ENCODE measurements at places on chromosomes 6 and 20.

- DNase-seq: no peak
Measured at GRCh38 chr6:14440940-14441781, 323.6 kb downstream of the CD83 start.

GRCh38 chr20:54368570-54368969 lies 106.8 kb upstream of the DOK5 start:
- no peak for DNase-seq

DNA sequence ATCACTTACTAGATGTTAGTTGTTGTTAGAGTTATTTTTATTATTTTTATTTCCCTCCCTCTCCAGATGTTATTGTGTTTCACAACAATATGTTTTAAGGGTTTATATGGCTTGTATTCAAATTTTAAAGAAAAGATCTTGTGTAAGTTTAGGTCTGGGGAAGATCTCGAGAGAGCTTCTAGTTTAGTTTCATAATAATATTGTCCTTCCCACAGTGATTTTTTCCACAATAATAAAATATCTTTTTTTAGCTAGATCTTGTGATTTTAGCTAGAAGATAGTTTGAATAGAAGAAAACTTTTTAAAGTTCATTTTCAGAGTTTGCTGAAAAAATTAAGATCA lies 55.0 kb downstream of the ADGRG6 start:
- no peak for DNase-seq

DNA sequence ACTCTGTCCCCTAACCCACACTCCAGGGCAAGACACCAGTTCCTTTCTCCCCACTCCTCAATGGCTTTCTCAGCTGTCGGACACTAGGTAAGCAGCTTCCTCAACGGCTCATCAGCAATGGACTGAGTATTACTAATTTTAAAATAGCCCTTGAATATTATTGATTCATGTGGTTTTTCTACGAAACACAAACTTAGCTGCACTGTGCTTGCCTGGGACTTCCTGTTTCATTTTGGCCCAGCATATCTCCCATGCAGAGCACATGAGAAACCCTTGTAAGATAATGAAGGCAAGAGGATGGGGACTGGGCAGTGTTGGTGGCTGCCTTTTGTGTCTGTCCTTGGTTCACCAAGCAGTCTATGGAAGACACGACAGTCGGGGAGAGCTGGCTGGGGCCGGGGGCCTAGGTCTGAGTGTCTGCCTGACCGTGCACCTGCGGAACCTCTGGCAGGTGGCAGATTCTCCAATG lies 48.9 kb downstream of the RNASET2 start:
- no peak for DNase-seq

DNA sequence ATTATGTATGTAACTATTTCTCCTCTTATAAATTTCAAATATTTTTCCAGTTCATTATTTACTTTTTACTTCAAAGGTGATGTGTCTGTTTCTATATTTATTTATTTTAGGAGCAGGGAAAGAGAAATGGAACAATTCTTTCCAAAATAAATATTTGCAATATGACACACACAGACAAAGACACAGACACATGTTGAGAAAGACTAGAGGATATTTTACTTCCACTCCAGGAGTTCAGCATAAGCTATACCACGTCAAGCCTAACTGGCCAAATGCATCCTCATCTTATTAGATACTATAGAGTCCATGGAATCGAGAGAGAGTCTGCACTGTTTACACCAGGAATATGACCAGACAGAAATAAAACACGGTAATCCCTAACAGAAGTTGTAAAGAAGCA lies 13.3 kb downstream of the RALGAPA2 start:
- no peak for DNase-seq

GRCh38 chr20:17762873-17763557 lies 63.2 kb downstream of the BANF2 start:
- DNase-seq: no peak

- no peak for DNase-seq
Measured at GRCh38 chr6:24988562-24988961, 52.8 kb upstream of the RIPOR2 start.

- DNase-seq: no peak
Measured at GRCh38 chr20:51543422-51543788, 886 bp upstream of the NFATC2 start.

- DNase-seq: no peak
Measured at GRCh38 chr6:42378536-42378935, 73.2 kb downstream of the TRERF1 start.

DNA sequence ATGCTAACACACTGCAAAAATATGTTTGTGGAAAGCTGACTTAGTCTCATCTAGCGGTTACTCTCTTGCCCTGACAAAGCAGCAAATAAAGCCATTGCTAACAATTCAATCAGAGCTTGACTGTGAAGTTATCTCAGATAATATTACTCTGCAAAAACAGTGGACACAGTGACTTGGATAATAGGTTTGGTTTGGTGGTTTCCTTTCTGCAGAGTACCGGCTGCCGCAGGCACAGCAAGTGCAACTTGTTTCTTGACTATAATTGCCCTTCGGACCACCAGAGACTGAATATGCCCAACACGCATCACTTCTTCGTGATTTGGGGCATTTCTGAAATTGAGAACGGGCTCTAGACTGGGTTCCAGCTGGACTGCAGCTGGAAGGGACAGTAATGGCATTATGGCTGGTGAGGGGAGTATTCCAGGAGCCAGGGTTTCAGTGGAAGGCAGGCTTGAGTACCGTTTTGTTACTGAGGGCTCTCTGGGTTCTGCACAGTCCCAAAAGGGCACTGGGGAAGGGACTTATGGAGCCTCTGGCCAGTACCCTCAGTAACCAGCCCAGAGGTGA lies 40.0 kb downstream of the DSTN start:
- no peak for DNase-seq

- DNase-seq: peak; percentile 25
Measured at GRCh38 chr6:150006961-150007464, 18.3 kb downstream of the RAET1L start.

GRCh38 chr6:10759884-10760329 lies 12.3 kb downstream of the TMEM14B start:
- peak; percentile 88 for DNase-seq

- DNase-seq: no peak
Measured at GRCh38 chr6:317060-317447, 24.8 kb downstream of the DUSP22 start.

DNA sequence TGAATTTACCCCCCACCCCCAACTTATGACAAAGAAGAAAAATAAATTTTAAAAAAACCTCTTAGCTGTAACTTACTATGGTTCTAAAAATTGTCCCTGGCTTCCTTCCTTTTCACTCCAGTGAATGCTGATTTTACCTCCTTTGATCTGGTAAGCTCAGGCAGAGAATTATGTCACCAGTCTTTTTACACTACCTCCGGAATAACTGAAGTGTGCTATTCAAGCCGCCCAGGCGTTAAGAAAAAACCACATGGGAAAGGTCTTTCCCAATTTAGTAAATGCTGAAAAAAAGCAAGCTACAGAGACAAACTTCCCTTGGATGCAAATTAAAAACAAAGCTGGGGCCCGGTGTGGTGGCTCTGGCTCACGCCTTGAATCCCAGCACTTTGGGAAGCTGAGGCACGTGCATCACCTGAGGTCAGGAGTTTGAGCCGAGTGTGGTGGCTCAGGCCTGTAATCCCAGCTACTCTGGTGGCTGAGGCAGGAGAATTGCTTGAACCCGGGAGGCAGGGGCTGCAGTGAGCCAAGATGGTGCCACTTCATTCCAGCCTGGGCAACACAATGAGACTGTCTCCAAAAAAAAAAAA lies 12.4 kb downstream of the SNX5 start:
- no peak for DNase-seq

- DNase-seq: no peak
Measured at GRCh38 chr20:25271486-25272222, 23.8 kb downstream of the PYGB start.

DNA sequence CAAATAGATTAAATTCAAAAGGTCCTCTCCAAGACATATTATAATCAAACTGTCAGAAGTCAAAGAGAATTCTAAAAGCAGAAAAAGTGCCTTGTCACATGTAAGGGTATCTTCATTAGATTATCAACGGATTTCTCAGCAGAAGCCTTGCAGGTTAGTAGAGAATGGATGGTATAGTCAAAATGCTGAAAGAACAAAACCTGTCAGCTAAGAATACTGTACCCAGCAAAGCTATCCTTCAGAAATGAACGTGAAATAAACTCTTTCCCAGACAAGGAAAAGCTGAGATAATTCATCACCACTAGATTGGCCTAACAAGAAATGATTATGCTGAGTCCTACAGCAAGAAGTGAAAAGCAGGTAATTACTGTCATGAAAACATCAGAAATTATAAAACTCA lies 92.9 kb downstream of the STXBP5 start:
- DNase-seq: no peak

DNA sequence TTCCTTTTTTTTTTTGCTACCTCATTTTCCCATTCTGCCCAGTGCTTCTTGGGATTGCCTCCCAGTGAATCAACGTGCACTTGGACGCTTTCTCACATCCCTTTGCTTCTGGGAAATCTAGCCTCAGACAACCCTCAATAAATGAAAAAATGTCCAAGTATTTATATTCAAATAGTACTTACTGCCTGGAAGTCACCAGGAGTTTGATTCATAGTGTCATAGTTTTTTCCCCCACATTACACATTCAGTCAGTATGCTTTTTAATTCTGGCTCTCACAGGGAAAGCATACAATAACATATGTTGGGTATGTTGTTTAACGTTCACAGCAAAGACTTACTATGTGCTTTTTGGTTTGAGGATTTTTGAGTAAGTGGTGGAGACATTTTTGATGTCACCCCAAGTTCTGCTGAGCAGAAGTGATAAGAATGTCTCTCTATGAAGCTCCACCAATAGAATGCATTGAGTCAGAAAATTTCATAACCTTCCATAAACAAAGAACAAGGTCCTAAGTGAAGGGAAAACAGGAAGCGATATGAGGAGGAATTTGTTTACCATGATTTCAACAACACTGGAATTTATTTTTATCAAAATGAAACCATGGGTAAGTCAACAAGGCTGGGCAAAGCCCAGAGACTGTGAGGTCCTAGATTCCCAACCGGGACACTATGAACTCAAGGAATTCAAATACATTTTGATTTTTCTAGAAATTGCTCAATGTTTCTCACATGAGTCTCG lies 301.2 kb upstream of the BMP2 start:
- DNase-seq: peak; percentile 87

GRCh38 chr20:22020201-22020600 lies 314.7 kb downstream of the PAX1 start:
- no peak for DNase-seq

DNA sequence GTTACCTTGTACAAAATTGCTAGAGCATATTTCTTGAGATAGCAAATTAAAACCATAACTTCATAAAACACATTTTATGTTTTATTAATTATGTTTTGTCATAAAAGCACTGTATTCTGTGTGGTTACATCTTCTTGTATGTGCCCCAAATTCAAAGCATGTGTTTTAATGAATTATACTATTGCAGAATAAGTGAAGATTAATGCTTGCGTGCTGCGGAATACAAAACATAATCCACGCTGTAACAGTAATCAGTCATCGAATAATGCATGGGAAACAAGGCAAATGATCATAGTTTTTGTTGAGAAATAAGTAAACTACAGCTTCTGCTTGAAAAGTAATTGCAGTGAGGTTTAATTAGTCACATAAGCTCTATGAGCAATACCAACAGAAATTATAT lies 459.2 kb upstream of the SOX4 start:
- no peak for DNase-seq

DNA sequence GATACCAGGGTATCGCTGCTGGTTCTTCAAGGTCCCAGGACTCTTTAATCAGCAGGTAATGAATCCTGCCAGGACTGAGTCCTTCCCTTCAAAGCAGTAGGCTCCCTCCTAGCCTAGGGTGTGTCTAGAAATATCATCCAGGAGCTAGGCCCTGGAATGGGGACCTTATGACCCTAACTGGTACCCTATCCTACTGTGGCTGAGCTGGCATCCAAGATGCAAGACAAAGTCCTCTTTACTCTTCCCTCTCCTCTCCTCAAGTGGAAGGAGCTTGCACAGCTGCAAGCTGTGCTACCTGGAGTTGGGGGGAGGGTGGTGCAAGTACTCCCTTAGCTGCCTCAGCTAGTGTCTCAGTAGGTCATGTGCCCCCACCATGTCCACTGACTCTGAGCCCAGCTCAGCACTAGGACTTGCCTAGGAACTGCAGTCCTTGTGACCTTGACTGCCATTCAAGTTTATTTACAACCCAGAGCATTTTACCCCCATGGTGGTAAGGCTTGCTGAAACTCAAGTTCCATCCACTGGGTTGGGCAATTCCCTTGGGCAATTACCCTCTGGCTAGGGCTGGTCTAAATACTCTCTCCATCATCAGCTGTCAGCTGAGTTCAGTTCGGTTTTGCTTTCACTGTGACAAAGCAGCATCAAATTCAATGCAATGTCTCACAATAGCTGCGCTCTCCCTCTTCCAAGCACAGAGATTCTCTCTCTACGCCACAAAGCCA lies 48.4 kb upstream of the TOP1 start:
- DNase-seq: no peak

GRCh38 chr20:20457392-20458126 lies 89.7 kb downstream of the INSM1 start:
- DNase-seq: peak; percentile 30

DNA sequence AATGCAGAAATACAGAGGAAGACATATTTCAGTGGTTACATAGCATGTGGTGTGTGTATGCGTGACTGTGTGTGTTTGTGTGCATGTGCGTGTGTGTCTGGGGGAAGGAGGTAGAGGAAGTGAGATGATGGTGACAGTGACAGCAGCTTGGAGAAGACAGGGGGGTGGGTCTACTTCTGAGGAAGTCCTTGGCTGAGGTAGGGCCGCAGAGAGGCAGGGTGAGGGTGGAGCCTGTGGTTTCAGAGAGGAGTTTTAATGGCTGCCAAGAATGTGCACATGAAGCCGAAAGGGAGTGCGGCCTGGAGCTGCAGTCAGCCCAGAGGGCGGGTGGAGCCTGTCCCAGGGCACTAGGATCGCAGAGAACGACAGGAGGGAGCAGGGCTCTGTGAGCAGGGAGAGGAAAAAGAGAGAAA lies 22.7 kb upstream of the RNF24 start:
- peak; percentile 75 for DNase-seq

DNA sequence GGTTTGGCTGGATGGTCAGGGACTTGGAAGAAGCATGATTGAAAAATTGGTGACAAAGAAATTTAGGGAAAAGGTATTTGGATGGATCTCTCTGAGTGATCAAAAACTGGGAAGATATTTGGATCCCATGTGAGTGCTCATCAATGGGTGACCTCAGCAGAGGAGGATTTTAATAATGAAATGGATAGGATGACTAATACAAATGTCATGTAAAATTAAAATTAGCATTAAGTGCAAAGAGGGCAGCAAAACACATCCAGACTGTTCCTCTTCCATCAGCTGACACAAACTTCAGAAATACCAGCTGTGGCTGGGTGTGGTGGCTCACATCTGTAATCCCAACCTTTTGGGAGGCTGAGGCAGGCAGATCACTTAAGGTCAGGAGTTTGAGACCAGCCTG lies 151.7 kb downstream of the THBS2 start:
- DNase-seq: peak; percentile 33

DNA sequence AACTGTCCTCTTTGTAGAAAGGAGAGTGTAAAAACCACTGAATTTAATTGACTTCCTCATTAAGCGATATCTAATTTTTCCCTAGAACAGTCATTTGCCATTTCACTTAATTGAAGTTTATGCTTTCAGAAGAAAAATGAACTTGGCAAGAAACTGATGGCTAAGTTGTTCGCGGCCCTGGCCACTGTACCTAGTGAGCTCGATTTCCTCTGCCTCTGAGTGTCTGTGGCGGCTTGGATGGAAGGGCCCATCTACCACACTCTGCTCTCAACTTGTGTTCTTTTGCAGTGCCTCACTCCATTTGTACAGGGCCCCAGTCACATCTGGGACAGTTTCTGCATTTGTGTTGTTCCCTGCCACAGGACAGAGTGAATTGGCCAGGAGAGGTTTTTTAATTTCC lies 102.9 kb downstream of the BCAS1 start:
- DNase-seq: no peak

GRCh38 chr6:86595641-86596040 lies 341.7 kb upstream of the HTR1E start:
- DNase-seq: no peak

- DNase-seq: no peak
Measured at GRCh38 chr6:40280231-40280630, 306.9 kb downstream of the LRFN2 start.
